ENCODE measurements at places on chromosomes 11 and 22.

DNA sequence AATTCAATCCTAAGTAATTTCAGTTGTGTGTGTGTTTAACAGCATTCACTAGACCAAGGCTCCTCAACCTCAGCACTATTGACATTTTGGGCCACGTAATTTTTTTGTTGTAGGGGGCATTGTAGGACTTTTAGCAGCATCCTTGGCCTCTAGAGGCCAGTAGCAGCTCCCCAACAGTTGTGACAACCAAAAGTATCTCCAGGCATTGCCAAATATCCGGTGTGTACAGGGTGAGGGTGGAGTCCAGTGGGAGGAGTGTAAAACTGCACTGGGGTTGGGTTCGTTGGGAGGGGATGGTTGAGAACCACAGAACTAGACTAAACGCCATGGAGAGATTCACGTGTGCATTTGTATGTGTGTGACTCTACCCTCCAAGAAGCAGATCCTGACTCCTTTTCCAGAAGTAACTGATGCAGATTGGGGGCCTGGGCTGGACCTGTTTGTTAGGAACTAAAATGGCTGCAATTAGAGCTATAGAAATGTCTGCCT is 5.9 kb upstream of the PHF21A start:
- DNase-seq, result peak; percentile 32

GRCh38 chr11:10818594-10818993 is 9.9 kb upstream of the EIF4G2 start:
- DNase-seq, result no peak

DNA sequence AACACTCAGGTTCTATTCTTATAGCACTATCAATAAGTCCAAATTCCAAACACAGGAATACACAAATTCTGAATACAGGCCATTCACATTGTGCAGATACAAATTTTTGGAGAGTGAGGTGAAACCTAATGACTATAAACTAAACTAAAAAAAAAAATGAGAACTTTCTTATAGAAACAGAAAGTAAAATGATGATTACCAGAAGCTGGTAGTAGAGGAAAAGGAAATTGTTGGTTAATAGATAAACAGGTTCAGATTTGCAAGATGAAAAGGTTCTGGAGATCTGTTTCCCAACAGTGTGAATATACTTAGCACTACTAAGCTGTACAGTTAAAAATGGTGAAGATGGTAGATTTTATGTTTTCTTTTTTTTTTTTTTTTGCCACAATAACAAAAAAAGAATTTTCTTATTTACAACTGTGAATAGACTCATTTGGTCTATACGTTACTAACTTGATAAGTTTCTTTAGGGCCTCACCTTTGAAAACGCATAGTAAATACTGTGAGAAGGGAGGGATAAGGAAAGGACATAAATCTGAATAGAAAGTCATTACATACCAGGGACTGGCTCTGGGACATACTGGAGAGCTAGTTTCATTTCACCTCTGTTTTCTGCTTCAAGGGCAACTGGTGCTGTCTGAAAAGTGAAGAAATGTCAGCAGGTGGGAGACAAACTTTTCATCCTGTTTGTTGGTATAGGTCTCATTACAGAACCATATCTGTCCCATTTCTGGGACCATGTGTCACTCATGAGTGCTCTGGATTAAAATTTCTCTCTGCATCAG is 14.2 kb upstream of the CCDC89 start:
- no peak for DNase-seq

- DNase-seq, result no peak
Measured at GRCh38 chr11:8330404-8330803, 66.7 kb upstream of the LMO1 start.

- DNase-seq, result no peak
Measured at GRCh38 chr11:70429428-70429705, 31.0 kb downstream of the CTTN start.

DNA sequence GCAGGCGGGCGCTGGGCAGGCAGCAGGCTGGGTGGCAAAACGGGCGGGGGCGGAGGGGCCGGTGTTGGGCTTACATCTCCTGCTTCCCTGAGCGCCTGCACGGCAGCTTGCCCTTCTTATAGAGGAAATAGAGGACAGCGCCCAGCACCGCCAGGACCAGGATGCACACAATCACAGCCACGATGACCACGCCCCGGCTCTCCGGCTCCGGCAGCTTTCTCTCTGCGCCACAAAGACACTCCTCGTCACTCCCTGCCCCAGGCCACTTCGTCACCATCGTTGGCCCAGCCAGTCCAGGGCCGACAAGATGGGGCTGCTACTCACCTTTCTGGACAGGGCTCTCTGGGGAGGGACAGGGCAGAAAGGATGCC is 6.3 kb downstream of the MCAM start:
- no peak for DNase-seq

DNA sequence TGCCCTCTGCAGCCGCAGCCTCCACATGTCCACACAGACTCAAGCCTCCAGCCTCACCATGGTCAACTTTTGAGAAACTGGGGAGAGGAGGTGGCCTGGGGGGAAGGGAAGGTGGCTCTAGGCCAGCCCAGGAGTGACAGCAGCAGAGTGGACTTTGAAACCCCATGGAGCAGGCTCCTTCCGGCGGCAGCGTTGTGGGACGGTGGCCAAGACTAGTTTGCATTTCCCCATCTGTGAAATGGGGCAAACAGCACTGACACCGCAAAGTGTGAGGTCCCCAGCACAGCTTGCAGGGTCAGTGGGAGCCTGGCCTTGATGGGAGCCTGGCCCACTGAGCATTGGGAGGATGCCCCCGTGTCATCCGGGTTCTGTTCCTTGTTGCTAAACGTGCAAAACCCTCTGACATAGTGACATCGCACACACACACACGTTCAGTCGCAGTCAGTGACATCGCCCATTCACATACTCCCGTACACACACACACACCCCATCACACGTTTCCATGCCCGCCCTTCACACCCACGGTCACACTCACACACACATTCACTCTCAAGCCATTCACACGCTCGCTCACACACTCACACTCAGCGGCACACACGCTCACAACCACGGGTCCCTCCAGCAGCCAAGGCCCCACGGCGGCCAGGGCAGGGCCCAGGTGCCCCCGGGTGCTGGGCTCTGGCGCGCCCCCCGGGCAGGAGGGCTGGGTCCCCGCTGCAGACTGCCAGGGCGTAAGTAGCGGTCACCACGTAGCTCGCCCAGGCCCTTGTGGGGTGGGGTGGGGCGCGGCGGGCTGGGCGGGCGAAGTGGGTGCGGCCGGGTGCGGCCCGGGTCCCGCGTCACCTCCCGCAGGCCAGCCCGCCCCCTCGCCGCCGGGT is 585 bp downstream of the CYB5R3 start:
- no peak for DNase-seq

DNA sequence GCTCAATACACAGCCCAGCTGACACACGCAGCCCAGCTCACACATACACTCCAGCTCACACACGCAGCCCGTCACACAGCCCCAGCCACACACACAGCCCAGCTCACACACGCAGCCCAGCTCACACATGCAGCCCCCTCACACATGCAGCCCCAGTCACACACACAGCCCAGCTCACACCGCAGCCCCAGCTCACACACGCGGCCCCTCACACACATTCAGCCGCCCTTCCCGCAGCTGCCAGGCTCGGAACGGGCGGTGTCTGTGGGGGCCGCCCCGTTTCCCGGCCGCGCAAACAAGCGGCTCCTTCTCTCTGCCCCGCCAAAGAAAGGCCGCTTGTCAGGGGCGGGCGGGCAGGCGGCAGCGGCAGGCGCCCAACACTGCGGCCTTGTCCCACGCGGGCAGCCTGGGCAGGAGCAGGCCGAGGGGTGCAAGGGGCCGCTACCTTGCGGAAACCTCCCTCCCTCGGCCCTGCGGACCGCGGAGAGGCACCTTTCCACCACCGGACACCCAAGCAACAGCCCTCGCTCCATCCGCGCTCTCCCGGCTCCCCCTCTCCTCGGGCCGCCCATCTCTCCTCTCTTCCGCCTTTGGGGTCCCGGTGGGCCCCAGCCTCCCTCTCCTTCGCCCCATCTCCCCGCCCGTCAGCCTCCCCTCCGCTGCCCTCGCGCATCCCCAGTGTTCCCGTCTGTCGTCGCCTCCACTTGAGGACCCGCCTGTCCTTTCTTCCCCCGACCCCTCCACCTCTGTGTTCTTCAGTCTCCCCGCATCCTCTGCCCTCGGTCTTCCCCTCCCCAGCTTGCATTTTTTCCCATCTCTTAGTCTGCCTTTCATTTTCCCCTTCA is 2.2 kb downstream of the PHLDB1 start:
- DNase-seq, result no peak

Measured in GM19239 (cell line).